HepG2 (cell line): ENCODE measurements at places on chromosomes 3 and 15.

DNA sequence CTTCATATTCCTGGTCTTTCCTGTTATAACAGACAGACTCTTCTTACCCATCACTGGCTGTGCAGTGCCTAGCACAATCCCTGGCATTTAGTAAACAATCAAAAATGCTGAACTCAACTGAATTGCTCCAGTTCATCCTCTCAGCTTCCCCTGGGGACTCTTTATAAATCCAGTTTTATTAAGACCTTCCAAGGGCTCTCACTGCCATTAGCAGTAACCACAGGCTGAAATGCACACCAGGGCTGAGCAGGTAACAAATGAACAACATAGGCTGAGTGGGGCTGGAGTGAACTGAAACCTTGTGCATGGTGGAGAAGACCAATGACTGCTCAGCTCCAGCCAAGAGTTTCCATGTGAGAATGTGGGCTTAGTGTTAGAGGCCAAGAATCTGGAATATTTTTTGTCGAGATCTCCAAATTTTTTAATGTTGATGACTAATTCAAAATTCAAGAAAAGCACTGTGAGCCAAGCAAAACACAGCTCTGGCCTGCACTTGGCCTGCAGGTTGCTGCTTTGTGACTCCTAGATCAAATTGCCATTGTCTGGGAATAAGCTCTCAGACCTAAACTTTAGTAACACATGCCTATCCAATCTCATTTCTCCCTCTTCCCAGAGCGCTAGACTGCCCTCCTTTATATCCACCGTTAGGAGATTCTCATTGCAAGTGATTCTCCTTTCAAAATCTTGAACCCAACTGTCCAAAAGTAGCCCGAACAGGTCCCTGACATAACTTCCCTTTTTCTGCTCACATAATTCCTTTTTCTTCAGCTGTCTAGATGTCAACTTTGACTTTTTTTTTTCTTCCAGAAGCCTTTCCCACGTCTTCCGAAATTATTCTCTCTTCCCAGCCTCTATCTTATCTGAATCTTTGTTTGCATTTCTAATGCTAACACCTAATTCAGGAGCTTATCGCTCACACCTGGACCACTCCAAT, 7.4 kb downstream of the SQOR start:
- no peak for DNase-seq

DNA sequence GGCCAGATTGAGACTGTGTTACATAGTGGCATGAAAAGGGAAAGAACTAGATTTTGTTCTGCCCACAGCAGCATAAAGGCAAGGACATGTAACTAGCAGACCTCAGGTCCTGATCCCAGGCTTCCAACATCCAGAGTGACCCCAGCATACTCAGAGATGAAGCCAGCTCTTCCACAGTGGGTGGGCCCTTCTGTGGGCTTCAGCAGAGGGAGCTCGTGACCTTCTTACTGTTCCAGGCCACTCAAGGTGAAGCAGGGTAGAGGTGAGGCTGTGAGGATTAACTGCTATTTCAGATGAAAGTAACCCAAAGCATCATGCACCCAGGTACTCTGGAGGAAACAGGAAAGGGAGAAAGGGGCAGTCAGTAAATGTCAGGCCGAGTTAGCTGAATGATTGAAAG, 905 bp upstream of the SLC24A1 start:
- DNase-seq, result no peak

GRCh38 chr3:18440066-18440722, 15.1 kb upstream of the SATB1 start:
- no peak for DNase-seq

- DNase-seq, result no peak
Measured at GRCh38 chr3:50248387-50248786, 12.4 kb downstream of the GNAI2 start.

DNA sequence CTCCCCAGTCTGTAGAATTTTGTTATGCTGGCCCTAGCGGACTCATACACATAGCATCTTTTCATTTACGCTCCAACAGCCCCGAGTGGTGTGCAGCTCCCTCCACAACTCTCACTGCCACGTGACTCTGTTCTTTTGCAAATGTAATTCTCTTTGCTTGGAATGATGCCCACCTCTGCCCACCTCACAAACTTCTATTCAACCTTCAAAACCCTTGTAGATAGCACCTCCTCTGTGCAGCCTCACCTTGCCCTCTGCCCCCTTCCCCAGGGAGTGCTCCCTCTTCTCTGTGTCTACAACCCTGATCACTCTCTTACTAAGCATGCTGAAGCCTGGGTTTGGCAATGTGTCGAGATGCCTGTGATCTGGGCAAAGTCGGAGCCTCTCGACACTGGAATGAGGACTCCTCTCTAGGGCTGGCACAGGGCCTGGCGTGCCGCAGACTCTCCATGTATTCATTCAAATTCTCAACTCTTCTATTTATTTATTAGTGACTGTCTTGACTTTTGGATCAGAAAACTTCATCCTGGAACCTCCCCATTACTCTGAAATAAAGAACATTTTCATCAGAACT, 73.5 kb downstream of the MGLL start:
- no peak for DNase-seq
